Stimulated activated CD8-positive, alpha-beta memory T cell treated with anti-CD3 and anti-CD28 coated beads, Interleukin-7, amount 100 ng/mL, for 1 hour (primary cell): ENCODE measurements at places on chromosomes 5 and 9.

DNA sequence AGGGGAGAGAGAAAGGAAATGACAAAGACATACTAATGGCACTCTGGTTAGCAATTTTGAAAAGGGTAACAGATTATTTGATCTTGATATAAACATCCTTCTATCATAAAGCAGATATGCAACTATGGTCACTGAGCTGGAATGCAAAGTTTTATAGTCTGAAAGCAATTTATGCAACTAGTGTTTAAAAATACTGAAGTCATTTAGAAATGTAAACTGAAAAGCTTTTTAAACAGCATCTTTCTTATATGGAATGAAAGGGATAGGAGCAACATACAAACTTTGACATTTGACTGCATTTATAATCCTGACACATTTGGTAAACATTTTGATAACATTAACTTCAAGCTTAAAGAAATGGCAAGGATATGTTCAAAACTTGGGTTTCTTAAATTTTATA is 28.7 kb upstream of the ADAMTS19 start:
- no peak for DNase-seq

GRCh38 chr9:114592356-114592755 is 4.8 kb downstream of the ATP6V1G1 start:
- DNase-seq = no peak

DNA sequence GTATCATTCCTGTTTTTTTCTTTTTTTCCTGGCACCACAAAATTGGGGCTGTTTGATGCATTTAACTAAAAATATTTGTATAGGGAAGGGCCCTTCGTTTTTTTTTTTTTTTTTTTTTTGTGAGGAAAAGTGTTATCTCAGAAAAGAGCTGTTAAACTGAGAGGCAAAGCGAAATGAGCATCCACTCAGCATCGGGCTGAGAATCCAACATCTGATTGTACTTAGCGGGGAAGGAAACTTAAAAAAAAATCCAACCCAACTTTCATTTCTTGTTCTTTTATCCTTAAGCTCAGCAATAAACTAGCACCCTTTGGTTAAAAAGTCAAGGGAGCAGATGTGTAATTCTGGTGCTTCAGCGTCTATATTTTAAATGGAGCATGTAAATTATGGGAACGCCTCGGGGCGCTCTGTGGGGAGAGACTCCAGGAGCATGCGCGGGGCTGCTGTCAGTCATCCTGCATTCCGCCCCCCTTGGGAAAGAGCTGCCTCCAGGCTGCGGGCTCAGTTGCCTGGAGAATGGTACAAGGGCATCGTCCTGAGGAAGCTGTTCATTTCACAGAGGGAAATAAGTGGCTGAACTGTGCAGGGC is 33.3 kb downstream of the DMRT2 start:
- DNase-seq = no peak

- DNase-seq = no peak
Measured at GRCh38 chr5:135071311-135071710, 37.3 kb upstream of the PITX1 start.

DNA sequence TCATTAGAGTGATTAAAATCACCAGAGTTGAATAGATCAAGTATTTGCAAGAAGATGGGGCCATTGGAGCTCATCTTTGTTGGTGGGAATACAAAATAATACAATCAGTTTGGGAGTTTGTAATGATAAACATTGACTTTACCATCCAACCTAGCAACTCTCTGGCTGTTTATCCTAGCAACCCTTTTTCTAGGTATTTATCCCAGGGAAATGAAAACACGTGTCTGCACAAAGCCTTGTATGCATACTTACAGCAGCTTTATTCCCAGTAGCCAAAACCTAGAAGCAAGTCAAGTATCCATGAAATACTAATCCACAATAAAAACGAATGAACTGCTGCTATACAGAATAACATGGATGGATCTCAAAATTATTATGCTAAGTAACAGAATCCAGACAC is 152.7 kb upstream of the DAB2 start:
- no peak for DNase-seq

- no peak for DNase-seq
Measured at GRCh38 chr5:53298841-53299240, 181.6 kb upstream of the FST start.
